ENCODE measurements at places on chromosomes 3 and 15. TPM values are rescaled to one million over a fixed set of nuclear protein-coding genes. Genes with fewer than 3 reads are reported as not detected.

Gene STAB1
- 51.6 TPM for total RNA-seq

Gene TGM4
- total RNA-seq = not detected

Gene RETNLB
- not detected for total RNA-seq

DNA sequence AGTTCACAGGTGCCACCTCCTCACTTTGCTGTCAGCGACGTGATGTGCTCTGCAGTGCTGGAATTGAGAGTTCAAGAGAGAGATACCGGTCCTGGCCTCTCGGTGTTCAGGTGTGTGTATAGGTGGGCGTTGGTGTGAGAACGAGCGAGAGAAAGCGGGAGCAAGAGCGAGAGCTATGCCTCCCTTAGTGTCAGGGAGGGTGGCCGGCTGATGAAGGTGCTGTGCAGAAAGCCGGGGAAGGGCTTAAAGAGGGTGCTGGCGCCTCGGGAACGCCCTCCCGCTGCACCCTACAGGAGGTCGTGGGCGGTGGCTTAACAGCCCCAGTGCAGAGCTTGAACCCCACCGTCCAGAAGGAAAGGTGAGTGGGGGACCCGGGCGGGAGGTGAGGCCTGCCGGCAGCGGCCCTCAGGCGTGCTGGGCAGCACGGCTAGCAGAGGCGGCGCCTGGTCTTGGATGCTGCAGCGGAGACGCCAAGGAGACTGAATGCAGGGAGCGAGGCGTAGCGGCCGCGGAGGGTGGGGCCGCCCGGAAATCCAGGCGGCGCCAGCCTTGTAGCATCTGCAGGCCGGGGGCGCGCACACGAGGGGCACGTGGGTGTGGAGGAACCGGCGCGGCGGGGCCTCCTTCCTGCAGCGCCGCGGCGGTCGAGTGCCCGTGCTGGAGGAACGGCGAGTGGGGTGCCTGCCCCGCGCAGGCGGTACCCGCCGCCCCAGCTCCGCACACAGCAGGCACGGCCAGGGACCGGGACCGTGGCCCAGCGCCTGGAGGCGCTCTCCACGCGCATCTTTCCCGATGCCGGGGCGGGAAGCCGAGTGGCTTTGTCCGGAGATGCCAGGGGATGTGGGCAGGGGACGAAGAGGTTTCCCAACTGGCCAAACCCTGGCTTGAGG is 246.8 kb upstream of the TOPAZ1 start:
- DNase-seq = peak; percentile 70

- peak; percentile 29 for DNase-seq
Measured at GRCh38 chr3:4895838-4896237, 83.4 kb upstream of the BHLHE40 start.

DNA sequence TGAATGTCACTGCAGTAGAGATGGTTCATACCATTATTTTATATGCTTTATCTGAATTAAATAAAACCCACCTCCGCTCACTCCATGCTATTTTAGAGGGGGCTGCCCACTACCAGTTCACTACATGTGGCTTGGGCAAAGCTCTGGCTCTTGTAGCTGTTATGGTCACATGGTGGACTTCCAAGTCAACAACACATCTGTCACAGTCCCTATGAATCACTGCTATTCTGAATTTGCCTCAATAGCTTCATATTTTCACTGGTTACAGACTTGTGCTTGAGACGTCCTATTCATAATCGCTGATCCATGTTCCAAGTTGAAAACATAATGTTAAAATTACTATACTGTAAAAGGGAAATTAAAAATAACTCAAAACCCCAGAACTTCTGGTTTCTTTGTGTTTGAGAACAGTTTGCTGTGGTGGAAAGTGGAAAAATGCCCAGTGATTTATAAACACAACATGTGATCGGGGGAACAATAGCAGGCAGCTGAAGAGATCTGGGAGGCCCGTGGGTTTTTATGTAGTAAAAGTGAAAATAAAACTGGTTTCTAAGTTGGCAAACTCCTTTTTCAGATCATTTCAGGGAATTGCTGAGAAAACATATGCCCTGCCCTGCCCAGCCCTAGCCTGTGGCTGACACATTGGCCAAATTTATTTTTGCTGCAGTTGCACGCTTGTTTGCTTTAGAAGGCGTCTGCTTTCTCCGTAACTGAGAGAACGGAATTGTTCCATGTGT is 128.8 kb upstream of the PRR23C start:
- DNase-seq = peak; percentile 46

Gene SI
- total RNA-seq = 17.4 TPM

DNA sequence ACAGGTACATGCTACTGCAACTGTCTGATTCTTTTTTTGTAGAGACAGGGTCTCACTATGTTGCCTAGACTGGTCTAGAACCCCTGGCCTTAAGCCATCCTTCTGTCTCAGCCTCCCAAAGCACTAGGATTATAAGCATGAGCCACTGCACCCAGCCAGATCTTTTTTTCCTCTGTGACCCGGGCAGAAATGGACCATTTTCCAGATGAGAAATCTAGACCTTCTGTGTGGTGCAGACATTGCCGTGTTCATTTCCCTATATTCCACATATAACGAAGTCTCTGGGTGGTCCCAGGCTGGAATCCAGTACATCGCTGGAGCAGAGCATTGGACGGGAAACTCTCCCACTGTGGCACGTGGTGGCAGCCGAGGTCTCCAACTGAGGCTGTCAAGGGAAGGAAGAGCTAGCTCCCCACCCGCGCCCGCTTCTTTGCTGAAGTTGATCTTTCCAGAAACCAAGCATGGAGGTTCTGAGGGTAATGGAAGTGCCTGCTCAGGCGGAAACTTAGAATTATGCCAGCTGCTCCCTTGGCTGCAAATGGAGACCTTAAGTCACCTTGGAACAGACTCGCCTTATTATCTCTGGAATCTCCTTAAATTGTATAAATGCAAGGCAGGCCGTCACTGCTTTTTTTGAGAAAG is 23.1 kb upstream of the TXNRD3 start:
- no peak for DNase-seq

- DNase-seq = no peak
Measured at GRCh38 chr3:93984618-93985017, 4.7 kb downstream of the ARL13B start.

Gene IL20RB
- total RNA-seq = not detected

- DNase-seq = no peak
Measured at GRCh38 chr15:50803479-50804180, 38.1 kb upstream of the SPPL2A start.

DNA sequence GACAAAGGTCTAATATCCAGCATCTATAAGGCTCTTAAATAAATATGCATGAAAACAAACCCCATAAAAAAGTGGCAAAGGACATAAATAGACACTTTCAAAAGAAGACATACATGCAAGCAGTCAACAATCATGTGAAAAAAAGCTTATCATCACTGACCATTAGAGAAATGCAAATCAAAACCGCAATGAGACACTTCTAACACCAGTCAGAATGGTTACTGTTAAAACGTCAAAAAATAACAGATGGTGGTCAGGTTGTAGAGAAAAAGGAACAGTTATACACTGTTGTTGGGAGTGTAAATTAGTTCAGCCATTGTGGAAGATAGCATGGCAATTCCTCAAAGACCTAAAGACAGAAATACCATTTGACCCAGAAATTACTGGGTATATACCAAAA is 440.7 kb upstream of the KCNMB2 start:
- DNase-seq = no peak

DNA sequence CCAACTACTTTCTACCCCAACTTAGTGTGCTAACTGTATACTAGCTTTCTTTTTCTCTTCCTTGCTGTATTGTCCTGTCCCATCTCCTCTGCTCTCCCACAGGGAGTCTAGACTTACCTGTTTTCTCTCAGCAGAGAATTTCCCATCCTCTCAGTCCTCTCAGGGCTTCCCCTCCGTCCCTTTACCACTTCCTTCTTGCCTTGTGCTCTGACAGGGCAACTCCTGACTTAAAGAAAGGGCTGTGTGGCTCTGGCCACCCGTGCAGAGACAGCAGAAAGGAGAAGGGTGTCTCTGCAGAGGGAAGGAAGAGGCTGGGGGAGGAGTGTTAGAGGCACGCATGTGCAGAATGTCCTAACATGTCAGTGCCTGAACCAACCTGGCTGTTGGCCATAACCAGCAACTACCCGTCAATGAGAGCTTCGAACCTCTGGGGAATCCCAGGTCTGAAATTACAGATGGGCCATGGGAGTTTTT is at the start of gene GCSAM:
Gene GCSAM, minus strand, starts transcription at position 274 of the 474 bp plus-strand sequence. Its CDS starts 128 bp downstream, at position 146.
- no peak for DNase-seq

DNA sequence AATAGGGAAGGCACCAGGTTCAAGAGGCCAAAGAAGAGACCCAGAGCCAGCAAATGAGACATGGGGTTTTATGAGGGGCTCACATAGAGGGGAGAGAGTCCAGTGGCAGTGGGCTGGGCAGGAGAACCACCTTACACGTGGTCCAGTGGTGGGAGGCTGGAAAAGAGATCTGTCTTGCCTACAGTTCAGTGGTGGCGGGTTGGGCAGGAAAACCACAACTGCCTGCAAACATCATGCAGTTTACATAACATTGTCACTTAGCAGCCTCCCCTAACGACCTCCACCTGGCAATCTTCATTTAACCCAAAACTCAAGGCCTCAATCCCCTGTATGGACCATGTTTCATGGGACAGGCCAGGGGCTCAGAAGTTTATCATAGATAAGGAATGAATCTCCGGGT is 29.1 kb downstream of the CRYGS start:
- DNase-seq = peak; percentile 44

- no peak for DNase-seq
Measured at GRCh38 chr15:68286256-68286655, 8.7 kb downstream of the FEM1B start.

DNA sequence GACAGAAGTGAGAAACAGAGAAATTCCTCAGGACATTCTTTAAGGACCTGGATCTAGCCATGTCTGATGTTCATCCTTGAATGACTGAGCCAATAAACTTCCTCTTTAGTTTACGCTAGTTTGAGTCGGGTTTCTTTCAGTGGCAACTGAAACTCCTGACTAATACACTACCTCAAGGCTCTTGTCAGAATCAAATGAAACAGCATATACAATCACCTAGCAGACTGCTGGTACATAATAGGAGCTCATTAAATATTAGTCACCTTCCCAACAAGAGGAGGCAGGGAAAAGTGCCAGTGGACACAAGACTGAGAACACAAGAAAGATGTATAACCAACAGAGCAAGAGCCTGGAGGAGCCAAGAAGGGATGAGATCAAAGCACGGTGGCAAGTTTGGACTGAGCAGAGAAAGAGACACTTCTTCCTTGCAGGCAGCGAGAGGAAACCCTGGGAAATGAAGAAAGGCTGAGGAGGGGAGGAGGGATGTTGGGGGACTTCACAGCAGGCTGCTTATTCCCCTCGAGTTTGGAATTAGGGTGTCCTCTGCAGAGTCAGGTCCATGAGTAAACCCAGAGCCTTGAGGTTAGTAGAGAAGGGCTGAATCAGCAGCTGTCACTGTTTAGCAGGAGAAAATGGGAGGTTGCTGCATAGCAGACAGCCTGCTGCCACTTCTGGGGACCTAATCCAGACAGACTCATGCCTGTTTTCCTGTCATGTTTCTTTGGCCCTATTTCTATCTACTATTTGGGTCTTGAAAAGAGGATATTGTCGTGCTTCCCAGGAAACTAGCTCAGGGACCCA is 73.3 kb downstream of the MRPL46 start:
- no peak for DNase-seq

- DNase-seq = no peak
Measured at GRCh38 chr3:118587037-118587741, 447.5 kb downstream of the IGSF11 start.

Gene GXYLT2
- total RNA-seq = 27.0 TPM

- DNase-seq = no peak
Measured at GRCh38 chr15:64275934-64276333, 80.0 kb downstream of the CSNK1G1 start.

Gene SPESP1
- not detected for total RNA-seq

Gene TMCO5A
- total RNA-seq = 1.4 TPM

DNA sequence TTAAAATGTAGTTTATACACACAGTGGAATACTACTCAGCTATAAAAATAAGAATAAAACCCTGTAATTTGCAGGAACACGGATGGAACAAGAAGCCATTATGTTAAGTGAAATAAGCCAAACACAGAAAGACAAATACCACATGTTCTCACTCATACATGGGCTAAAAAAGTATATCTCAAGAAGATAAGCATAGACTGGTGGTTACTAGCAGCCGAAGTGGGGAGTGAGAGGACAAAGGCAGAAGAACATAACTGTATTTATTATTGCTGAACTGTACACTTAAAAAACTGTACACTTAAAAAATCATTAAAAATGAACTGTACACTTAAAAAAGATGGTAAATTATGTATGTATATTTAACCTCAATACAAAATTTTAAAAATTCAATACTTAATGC is 11.0 kb downstream of the UBE3A start:
- DNase-seq = no peak

- DNase-seq = no peak
Measured at GRCh38 chr3:43612419-43612818, 9.4 kb downstream of the ANO10 start.

DNA sequence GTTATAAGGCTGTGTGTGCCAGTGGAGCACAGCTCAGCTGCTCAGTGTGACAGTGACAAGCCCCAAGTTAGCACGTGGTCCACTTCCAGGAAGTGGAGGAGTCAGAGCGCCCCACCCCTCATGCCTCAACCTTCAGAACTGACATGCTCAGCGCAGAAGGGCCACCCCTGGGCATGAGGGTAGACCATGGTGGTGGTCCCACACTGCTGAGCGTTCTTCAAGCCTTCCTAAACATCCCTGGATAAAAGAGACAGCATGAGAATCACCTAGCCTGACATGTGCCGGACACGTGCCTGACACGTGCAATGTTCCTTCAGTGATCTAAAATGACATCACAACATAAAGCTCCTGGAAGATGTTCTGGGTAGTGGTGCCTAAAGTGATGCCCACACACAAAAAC is 16.8 kb downstream of the ATP10A start:
- peak; percentile 45 for DNase-seq

Gene MYEF2
- total RNA-seq = 77.6 TPM

Gene ZNF660
- total RNA-seq = 2.3 TPM

Gene SH3GL3
- not detected for total RNA-seq

Gene CA12
- 1.8 TPM for total RNA-seq

DNA sequence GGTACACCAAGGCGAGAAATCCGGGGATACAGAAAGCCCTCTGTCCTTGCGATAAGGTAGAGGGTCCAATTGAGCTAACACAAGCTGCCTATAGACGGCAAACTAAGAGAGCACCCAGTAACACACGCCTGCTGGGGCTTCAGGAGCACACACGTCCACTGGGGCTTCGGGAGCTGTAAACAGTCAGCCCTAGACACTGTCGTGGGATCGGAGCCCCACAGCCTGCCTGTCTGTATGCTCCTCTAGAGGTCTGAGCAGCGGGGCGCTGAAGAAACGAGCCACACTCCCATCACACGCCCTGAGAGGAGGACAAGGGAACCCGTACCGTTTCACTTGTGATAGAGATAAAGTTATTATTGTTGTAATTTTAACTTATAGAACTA is 486 bp downstream of the SAMMSON start:
- no peak for DNase-seq

Gene NPAP1
- total RNA-seq = not detected

Gene TERC
- 369 TPM for total RNA-seq

- no peak for DNase-seq
Measured at GRCh38 chr3:88059380-88060170, 520 bp downstream of the ZNF654 start.

Gene EXD1
- not detected for total RNA-seq

Data from stomach (tissue), 19 donors.